Renal cortex interstitium (tissue), 15 donors: ENCODE measurements at places on chromosomes 1 and 21. TPM values are rescaled to one million over a fixed set of nuclear protein-coding genes. Genes with fewer than 3 reads are reported as not detected.

TP73 gene
- polyA plus RNA-seq = 0.73 TPM

LRRC53 gene
- not detected for polyA plus RNA-seq

MYCL gene
- polyA plus RNA-seq = 8.4 TPM

HSPB7 gene
- 7.3 TPM for polyA plus RNA-seq

ACTL8 gene
- polyA plus RNA-seq = not detected

CD2 gene
- 0.28 TPM for polyA plus RNA-seq

LENEP gene
- polyA plus RNA-seq = 0.42 TPM

SPATA46 gene
- 0.45 TPM for polyA plus RNA-seq

MCL1 gene
- 212 TPM for polyA plus RNA-seq

TRIM17 gene
- polyA plus RNA-seq = 9.4 TPM

CFAP74 gene
- polyA plus RNA-seq = 0.96 TPM

CTPS1 gene
- 21.8 TPM for polyA plus RNA-seq

CD46 gene
- polyA plus RNA-seq = 341 TPM

NES gene
- 123 TPM for polyA plus RNA-seq

CYP4A11 gene
- 38.8 TPM for polyA plus RNA-seq

SYNC gene
- polyA plus RNA-seq = 1.3 TPM

FALEC gene
- 0.37 TPM for polyA plus RNA-seq

ITSN1 gene
- polyA plus RNA-seq = 52.1 TPM

MATN1 gene
- 0.57 TPM for polyA plus RNA-seq

ATF3 gene
- 18.5 TPM for polyA plus RNA-seq

CLIC6 gene
- 2.9 TPM for polyA plus RNA-seq

KCNE1 gene
- polyA plus RNA-seq = 0.92 TPM

SLC9C2 gene
- polyA plus RNA-seq = 0.34 TPM

PSRC1 gene
- 27.1 TPM for polyA plus RNA-seq

CCDC30 gene
- 15.3 TPM for polyA plus RNA-seq

CYP4X1 gene
- polyA plus RNA-seq = 7.8 TPM

HMCN1 gene
- 67.3 TPM for polyA plus RNA-seq

TNFSF18 gene
- polyA plus RNA-seq = 0.37 TPM

BTBD8 gene
- 7.3 TPM for polyA plus RNA-seq

KCNH1 gene
- 0.31 TPM for polyA plus RNA-seq

LORICRIN gene
- not detected for polyA plus RNA-seq

PLA2G5 gene
- polyA plus RNA-seq = not detected

GBP5 gene
- polyA plus RNA-seq = 0.84 TPM

KAZN gene
- 32.3 TPM for polyA plus RNA-seq
